ENCODE measurements at places on chromosomes 6 and 20. TPM values are rescaled to one million over a fixed set of nuclear protein-coding genes. Genes with fewer than 3 reads are reported as not detected.

Gene GUCA1A
- total RNA-seq, result not detected

DNA sequence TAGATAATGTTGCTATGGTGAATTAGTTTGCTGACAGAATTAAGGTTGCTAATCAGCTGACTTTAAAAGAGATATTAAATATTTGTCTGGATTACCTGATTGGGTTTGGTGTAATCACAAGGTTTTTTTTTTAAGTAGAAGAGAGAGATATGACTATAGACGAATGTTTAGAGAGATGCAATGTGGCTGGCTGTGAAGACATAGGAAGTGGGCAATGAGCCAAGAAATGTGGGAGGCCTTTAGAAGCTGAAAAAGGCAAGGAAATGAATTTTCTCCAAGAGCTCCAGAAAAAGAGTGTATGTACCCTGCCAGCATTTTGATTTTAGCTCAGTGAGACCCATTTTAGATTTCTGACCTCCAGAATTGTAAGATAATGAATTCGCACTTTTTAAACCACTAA, 598.3 kb downstream of the PKHD1 start:
- no peak for DNase-seq
- H3K4me1 ChIP-seq, result no peaks in the 10 kb centered on the region
- H3K27me3 ChIP-seq, result no peaks in the 10 kb centered on the region
- no peak overlapping the region for H3K4me3 ChIP-seq
- H3K36me3 ChIP-seq, result no peaks in the 10 kb centered on the region

Gene SOBP
- 3.8 TPM for total RNA-seq

GRCh38 chr6:168004023-168004422, 6.6 kb downstream of the KIF25 start:
- no peak for DNase-seq
- H3K27ac ChIP-seq, result no peak overlapping the region
- no peaks in the 10 kb centered on the region for H3K4me1 ChIP-seq
- no peaks in the 10 kb centered on the region for H3K27me3 ChIP-seq
- no peaks in the 10 kb centered on the region for H3K36me3 ChIP-seq
- H3K4me3 ChIP-seq, result no peak overlapping the region

DNA sequence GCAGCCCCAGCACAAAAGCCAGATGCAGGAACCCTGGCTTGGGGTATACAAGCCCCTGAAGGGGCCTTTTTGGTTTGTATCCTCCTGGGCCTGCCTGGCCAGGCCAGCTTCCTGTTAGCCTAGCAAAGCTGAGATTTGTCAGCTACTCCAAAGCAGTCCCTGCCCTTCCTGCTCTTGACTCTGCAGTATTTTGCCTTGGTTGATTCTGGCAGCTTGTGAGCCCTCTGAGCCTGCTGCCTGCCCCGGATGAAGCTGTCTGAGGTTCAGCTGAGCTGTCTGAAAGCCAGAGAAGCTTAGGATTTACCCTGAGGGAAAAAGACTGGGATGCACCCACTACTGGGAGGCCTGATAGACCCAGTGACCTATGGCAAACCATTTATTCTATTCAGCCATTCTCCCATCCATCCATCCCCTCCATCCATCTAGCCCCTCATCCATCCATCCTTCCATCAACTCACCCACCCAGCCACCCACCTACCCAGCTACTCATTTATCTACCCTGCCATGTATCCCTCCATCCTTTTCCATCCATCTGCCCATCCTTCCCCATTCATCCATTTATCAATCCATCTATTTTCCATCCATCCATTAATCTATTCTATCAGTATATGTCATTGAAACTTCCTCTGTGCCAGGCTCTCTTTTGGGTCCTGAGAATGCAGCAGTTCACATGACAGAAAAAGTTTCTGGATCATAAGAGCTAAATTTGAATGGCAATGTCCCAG, 307.5 kb downstream of the DHX35 start:
- no peak overlapping the region for H3K4me3 ChIP-seq
- H3K4me1 ChIP-seq, result no peaks in the 10 kb centered on the region
- H3K27me3 ChIP-seq, result no peaks in the 10 kb centered on the region
- DNase-seq, result no peak
- H3K27ac ChIP-seq, result no peak overlapping the region

DNA sequence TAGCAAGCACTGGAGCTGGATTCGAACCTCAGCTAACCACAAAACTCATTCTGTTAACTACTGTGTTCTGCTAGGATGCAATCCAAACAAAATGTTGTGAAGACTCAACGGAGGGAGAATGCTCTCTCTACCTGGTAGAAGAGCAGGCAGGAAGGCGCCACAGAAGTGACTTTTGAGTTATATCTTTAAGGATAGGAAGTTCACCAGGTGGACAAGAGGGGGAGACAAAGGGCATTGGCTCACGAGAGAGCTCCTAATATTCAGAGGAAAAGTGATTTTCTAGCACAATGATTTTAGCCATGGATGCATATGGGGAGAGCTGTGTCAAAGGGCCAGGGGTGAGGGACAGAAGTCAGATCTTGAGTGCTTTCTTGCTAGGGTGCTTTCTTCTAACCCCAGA, 108.4 kb upstream of the MAFB start:
- H3K27me3 ChIP-seq, result no peaks in the 10 kb centered on the region
- no peaks in the 10 kb centered on the region for H3K36me3 ChIP-seq
- H3K27ac ChIP-seq, result no peak overlapping the region
- no peaks in the 10 kb centered on the region for H3K4me1 ChIP-seq
- DNase-seq, result no peak

Gene TOP1
- total RNA-seq, result 34.9 TPM

- H3K27ac ChIP-seq, result no peak overlapping the region
- no peak for DNase-seq
- peaks cover 9% of the 10 kb centered on the region for H3K36me3 ChIP-seq
- no peak overlapping the region for H3K4me3 ChIP-seq
- H3K27me3 ChIP-seq, result no peaks in the 10 kb centered on the region
- peaks cover 11% of the 10 kb centered on the region for H3K4me1 ChIP-seq
Measured at GRCh38 chr6:11136809-11137208, 25.3 kb upstream of the ERVFRD-1 start.

DNA sequence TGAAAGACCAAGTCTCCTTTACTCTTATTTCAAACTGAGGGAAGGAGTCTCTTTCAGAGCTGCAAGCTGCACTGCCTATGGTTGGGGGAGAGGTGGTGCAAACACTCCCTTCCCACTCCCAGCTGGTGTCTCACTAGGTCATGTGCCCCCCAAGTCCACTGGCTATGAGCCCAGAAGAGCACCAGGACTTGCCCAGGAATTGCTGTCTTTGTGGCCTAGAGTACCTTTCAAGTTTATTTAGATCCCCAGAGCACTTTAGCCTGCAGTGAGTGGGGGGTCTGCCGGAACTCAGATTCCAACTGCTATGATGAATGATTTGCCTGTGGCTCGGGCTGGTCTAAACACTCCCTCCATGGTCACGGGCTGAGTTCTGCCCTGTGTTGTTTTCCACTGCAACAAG, 192.6 kb upstream of the CITED2 start:
- DNase-seq, result no peak
- no peaks in the 10 kb centered on the region for H3K27me3 ChIP-seq
- no peak overlapping the region for H3K4me3 ChIP-seq
- no peaks in the 10 kb centered on the region for H3K36me3 ChIP-seq
- no peak overlapping the region for H3K27ac ChIP-seq

DNA sequence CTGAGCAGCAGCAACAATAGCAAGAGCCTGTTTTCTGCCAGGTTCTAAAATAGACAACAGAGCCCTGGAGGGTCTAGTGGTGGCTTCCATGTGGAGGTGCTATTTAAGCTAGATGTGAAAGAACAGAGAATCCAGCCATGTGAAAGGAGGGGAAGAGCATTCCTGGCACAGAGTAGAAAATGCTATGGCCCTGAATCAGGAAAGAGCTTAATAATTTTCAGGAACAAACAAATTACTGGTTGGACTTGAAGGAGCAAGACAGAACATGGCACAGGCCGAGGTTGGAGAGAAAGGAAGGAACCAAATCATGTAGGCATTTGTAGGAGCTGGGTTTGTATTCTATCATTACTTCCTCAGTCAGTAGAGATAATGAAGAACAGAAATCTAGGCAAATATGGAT, 98.3 kb downstream of the AIG1 start:
- peaks cover 5% of the 10 kb centered on the region for H3K4me1 ChIP-seq
- no peak overlapping the region for H3K4me3 ChIP-seq
- H3K27ac ChIP-seq, result no peak overlapping the region
- no peak for DNase-seq

GRCh38 chr6:124867121-124867520, 95.1 kb upstream of the RNF217 start:
- H3K36me3 ChIP-seq, result no peaks in the 10 kb centered on the region
- H3K27me3 ChIP-seq, result no peaks in the 10 kb centered on the region
- no peak overlapping the region for H3K27ac ChIP-seq
- no peaks in the 10 kb centered on the region for H3K4me1 ChIP-seq
- DNase-seq, result no peak

- H3K4me1 ChIP-seq, result no peaks in the 10 kb centered on the region
Measured at GRCh38 chr6:132147530-132148011, 196.4 kb upstream of the CCN2 start.

GRCh38 chr6:36912030-36912454, 26.3 kb downstream of the C6orf89 start:
- peaks cover 65% of the 10 kb centered on the region for H3K4me1 ChIP-seq
- H3K27me3 ChIP-seq, result no peaks in the 10 kb centered on the region
- peaks cover 9% of the 10 kb centered on the region for H3K36me3 ChIP-seq
- no peak overlapping the region for H3K4me3 ChIP-seq
- DNase-seq, result no peak

- no peak overlapping the region for H3K4me3 ChIP-seq
- no peak for DNase-seq
- peaks cover 7% of the 10 kb centered on the region for H3K36me3 ChIP-seq
Measured at GRCh38 chr6:321536-322258, 29.4 kb downstream of the DUSP22 start.

Gene SLC22A2
- total RNA-seq, result not detected

Gene UBD
- 0.76 TPM for total RNA-seq

GRCh38 chr6:12313306-12313991, 23.3 kb downstream of the EDN1 start:
- H3K27me3 ChIP-seq, result no peaks in the 10 kb centered on the region
- no peaks in the 10 kb centered on the region for H3K36me3 ChIP-seq
- H3K4me3 ChIP-seq, result no peak overlapping the region
- no peak for DNase-seq

GRCh38 chr6:56767892-56768531, 125.3 kb upstream of the DST start:
- no peaks in the 10 kb centered on the region for H3K27me3 ChIP-seq
- DNase-seq, result no peak
- no peak overlapping the region for H3K4me3 ChIP-seq
- no peak overlapping the region for H3K27ac ChIP-seq
- peaks cover 4% of the 10 kb centered on the region for H3K4me1 ChIP-seq

DNA sequence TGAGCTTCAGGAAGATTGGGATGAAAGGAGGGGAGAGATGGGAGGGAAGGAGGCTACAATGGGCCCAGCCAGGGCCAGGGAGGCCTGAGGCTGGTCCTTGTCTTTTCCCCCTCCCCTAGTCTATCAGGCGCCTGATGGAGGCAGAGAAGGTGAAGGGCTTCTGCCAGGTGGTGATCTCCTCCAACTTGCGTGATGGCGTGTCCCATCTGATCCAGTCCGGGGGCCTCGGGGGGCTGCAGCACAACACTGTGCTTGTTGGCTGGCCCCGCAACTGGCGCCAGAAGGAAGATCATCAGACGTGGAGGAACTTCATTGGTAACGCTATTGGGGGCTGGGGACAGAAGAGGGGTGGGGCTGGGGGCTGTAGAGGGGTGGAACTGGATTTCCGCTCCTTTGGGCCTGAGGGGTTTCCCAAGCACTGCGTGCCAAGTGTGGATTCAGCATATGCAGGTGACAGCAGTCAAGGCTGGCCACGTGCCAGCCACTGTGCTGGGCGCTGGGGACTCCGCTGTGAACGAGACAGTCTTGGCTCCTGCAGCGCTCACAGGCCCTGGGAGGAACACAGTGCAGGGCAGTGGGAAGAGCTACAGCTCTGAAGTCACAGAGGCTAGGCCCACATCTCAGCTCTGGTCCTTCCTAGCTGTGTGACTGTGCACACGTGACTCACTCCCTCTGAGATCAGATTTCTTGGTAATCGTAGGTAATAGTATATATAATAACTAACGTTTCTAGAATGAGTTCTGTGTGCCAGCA, 22.7 kb downstream of the SLC12A5 start:
- H3K4me3 ChIP-seq, result no peak overlapping the region
- no peak for DNase-seq
- no peaks in the 10 kb centered on the region for H3K4me1 ChIP-seq
- H3K36me3 ChIP-seq, result no peaks in the 10 kb centered on the region
- no peak overlapping the region for H3K27ac ChIP-seq

DNA sequence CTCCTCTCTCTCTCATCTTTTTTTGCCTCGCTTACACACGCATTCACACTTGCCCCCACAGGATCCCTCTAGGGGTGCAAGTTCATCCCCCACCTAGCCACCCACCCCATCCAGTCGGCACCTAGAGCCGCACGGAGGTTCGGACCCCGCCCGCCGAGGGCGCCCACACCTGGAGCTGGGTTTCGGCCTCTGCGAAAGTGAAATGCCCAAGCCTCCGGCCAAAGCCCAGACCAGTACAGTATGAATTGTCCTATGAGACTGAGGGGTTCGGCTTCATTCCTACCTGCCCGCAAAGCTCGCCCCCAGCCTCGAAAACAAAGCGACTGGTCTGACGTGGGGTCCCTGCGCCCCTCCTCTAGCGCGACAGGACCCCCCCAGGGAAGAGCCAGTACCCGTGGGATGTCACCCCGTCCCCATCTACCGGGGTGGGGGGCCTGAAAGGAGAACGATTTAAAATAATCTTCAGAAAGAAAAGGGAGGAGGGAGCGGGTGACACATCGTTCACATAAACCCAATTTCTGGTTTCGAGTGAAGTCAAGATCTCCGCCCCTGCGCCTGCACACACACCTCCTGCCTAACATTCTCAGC, 1.5 kb downstream of the TFAP2A start:
- H3K27me3 ChIP-seq, result no peaks in the 10 kb centered on the region
- peak overlapping the region; percentile 98 for H3K27ac ChIP-seq
- peak overlapping the region; percentile 71 for H3K4me3 ChIP-seq
- DNase-seq, result no peak

Measured in esophagus squamous epithelium (tissue), 5 donors.